ENCODE measurements at places on chromosomes 2 and 18. TPM values are rescaled to one million over a fixed set of nuclear protein-coding genes. Genes with fewer than 3 reads are reported as not detected.

DNA sequence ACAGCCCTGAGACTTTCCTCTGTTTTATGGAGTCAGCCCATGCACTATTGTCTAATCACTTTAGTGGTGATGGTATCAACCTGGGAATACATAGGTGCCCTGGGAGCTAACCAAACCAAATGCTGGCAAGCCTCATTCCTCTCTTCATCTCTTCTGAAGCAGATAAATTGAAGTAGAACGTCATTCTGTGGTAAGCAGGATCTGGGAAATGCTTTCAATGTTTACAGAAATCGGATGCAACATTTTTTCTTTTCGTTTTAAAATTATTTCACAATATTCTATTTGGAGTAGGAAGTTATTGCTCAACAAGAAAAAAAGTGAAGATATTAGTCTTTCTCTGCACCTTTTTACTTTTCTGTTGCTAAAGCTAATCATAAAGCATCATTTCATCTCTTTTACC is 114.2 kb downstream of the RBMS1 start:
- no peak for DNase-seq

- DNase-seq, result no peak
Measured at GRCh38 chr18:24177499-24178133, 38.8 kb downstream of the CABYR start.

FBLN7 gene
- 0.94 TPM for total RNA-seq

- DNase-seq, result no peak
Measured at GRCh38 chr18:46398625-46399024, 258.4 kb downstream of the LOXHD1 start.

GRCh38 chr18:58967751-58968254 is 103.1 kb downstream of the ZNF532 start:
- DNase-seq, result peak; percentile 55

DNA sequence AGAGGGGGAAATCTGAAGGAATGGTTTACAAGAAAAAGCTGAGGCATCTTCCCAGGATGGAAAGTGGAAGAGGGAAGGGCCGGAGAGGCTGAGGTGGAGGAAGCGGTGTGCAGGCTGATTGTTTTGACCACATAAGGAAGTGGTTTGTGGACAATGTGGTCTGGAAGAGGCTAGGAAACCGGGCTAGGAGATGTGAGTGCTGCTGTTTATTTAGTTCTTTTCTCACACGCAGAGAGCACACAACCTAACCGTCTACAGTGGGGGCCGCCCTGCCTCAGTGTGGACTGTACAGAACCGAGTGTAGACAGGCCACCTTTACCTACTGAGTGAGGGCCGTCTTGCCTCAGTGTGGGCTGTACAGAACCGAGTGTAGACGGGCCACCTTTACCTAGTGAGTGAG is 251.7 kb upstream of the PXDN start:
- no peak for DNase-seq

GRCh38 chr2:149832324-149832723 is 244.7 kb upstream of the MMADHC start:
- DNase-seq, result no peak

DNA sequence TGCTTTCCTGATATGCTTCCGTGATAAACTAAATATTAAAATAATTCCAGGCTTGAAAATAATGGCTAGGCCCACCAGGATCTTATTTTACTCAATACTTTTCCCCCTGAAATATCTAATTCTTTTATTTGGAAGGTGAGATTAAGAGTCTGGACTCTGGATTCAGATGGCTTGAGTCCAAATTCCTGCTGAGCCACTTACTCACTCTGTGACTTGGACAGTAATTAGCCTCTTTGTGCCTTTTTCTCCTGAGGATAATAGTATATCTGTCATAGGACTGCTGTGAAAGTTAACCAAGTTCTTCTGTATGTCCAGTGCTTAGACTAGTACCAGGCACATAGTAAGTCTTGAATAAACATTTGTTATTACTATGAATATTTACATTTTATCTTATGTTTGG is 127.3 kb upstream of the ERBB4 start:
- no peak for DNase-seq

DNA sequence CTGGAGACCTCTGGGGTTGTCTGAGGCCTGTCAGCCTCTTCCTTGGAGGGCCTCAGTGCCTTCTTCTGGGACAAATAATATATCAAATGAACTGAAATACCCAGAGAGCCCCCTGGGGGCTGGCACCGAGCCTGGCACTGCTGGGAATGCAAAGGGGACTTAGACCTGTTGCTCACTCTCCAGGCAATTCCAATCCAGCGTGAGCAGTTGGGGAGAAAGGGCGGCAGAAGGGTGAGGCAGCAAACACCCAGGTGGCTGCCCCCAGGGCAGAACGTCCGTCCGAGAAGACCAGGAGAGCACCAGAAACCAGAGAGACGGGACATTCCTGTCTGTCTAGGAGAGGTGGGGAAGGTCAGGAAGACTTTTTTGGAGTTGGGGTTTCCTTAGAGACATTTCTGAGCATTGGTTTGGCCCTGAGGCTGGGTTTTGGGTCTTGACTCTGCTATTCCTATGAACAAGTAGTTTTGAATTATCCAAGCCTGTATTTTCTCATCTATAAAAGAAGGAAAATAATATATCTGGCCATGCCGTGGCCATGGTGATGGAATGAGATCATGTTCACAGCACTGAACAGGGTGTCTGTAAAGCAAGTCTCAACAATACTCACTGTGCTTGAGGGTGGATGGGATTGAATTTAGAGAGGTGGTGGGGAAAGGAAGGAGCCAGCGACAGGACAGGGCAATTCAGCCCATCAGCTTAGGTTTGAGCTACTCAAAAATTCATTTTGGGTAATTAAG is 44.3 kb upstream of the ZBTB7C start:
- DNase-seq, result no peak

- no peak for DNase-seq
Measured at GRCh38 chr2:146270618-146271017, 1574.2 kb upstream of the ACVR2A start.

DNA sequence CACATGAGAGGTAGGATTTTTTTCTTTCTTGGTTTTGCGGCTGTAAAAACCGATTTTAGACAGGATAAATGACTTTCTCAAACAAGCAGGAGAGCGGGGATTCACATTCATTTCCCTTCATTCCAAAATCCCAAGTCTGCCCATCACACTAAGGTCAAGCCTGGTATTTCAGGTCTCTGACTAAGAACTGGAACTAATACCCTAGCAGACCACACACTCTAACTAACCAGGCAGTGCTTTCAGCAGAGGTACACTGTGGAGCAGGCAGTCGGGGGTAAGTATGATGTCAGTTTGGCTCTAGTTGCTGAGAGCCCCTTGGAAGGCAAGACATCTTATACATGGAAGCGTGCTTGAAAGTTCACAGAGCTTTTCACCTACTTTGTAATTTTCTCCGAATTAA is 128.1 kb upstream of the LHCGR start:
- DNase-seq, result no peak

DNA sequence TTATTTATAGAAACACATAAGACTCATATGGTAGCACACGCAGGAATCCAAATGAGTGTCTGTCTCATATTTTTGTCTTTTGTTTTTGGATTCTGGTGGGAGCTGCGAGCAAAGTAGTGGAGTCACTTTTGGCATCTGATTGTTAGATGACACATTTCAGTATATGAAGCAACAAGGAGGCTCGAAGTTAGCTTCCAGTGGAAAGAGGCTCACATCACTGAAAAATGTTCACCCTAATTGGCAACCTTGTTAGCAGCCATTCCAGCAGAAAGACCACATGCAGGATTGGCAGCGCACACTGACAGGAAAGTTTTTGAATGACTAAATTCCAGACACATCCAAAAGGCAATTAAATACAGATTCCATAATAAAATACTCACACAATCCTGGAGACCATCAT is 87.4 kb downstream of the MYT1L start:
- no peak for DNase-seq

DNA sequence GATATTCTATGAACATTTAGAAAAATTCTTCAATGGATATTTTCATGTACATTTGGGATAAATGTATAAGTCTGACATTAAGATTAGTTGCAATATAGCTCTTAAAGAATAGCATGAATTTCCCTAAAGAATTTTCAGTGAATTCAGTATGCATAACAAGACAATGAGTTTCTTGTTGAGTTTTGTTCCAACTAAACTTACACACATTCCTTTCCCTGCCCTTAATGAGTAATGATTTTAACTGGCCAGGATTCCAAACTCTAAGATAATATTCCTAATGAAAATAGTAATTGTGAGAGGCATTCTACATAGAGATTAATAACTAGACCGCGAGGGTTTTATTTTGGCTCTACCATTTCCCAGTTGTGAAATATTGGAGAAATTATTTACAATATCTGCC is 390.3 kb upstream of the GALNT5 start:
- DNase-seq, result no peak

DNA sequence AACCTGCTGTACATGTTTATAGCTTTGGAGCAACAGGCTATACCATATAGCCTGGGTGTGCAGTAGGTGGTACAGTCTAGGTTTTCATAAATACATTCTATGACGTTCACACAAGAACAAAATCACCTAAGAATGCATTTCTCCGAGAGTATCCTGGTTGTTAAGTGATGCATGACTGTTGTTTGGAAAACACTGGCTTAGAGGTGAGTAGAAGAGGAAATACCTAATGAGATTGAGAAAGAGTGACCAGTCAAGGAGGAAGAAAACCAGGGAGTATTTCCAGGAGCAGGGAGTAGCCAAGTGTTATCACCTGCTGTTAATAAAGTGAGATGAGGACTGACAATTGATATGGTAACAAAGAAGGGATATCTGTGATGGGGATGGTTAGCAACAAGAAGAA is 2.9 kb upstream of the ZNF892 start:
- DNase-seq, result no peak

- DNase-seq, result peak; percentile 76
Measured at GRCh38 chr2:205903549-205904129, 182.3 kb downstream of the INO80D start.

GRCh38 chr18:58364876-58365528 is 263.9 kb downstream of the ALPK2 start:
- DNase-seq, result no peak

GRCh38 chr2:11955314-11955713 is 208.9 kb downstream of the LPIN1 start:
- DNase-seq, result no peak

ARHGAP15 gene
- total RNA-seq, result 5.8 TPM

GRCh38 chr2:239775623-239776435 is 249.3 kb downstream of the NDUFA10 start:
- no peak for DNase-seq

GRCh38 chr2:175180701-175181103 is 808 bp downstream of the ATP5MC3 start:
- peak; percentile 66 for DNase-seq

DNA sequence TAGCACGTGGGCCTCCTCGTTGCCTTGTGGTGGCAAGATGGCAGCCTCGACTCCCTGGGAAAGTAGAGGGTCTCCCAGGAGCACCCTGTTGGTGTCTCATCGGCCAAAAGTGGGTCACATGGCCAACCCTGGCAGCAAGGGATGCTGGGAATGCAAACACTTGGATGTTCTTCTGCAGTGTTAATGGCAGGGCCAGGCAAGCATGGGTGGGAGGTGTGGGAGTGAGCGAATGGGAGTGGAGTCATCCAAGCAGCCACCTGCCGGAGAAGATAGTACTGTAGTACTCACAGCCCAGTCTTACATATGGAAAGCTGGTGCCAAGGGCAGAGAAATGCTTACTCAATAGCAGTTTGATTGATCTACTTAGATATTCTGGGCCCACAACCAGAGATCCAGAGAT is 122.2 kb downstream of the INHBB start:
- DNase-seq, result no peak

DNA sequence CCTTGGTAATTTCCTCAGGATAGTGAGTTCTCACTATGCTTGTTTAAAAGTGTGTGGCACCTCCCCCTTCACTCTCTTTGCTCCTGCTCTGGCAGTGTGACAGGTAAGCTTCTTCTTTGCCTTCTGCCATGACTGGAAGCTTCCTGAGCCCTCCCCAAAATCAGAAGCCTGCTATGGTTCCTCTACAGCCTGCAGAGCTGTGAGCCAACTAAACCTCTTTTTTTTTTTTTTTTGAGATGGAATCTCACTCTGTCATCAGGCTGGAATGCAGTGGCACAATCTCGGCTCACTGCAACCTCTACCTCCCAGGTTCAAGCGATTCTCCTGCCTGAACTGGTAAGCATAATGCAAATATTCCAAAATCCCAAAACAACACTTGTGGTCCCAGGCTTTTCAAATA is 80.0 kb downstream of the SOWAHC start:
- no peak for DNase-seq

XDH gene
- 75.4 TPM for total RNA-seq

GRCh38 chr18:48864876-48865275 is 85.9 kb downstream of the SMAD7 start:
- DNase-seq, result no peak

DNA sequence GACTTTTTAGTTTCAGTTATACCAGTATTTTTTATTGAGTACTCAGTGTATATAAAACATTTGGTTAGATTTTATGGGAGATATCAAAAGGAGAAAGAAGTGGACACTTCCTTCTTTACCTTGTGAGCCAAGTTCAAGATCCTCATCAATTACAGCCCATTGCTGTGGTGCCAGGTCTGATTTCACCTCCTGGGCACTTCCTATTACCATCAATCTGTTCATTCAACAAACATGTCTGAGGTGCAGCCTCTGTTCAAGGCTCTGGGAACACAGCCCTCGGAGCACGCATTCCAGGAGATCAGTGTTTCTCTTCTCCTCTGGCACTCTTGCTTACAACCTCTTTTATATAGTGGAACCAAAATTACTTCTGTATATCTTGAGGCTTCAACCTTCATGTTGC is 171.4 kb upstream of the ALPP start:
- no peak for DNase-seq

DNA sequence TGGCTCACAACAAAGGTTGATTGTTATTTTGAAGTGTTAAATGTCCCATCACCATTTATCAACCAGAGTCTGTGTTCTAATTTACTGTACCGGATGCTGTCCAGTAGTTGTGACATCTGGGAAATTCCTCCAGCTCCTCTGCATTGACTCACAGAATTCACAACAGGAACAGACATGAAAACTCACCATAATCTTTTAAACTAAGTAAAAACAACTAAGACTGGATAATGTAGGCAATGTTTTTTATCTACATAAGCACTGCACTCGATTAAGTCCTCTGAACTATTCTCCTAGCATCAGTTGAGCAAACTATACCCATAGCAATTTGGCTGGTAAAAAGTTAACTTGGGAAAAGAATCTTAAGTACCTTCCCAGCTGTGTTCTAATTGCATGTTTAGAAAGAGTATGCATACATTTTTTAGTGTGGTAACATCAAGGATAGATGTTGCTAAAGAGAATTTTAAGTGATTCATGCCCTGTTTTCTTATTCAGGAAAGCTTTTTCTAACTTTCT is 42.9 kb upstream of the MYO1B start:
- no peak for DNase-seq

ABCG8 gene
- total RNA-seq, result 0.49 TPM

DNA sequence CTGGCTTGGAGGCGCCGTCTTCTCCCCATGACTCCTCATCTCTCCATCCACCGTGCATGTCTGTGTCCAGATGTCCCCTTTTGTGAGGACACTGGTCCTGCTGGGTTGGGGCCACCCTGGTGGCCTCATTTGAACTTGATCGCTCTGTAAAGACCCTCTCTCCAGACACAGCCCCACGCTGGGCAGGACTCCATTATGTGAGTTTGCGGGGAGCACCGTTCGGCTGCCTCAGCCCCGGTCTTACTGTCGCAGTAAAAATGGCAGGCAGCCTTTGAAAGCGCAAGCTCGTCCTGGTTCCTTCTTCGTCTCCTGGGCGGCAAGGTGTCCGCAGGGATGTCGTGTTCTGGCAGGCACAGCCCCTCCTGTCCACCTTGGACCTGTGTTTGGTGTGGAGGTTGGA is 17.7 kb downstream of the NFATC1 start:
- peak; percentile 15 for DNase-seq

KRTCAP3 gene
- 43.9 TPM for total RNA-seq
